ENCODE measurements at places on chromosomes 6 and 20.

- DNase-seq = no peak
These were observed 110.4 kb upstream of the ARMC2 start for GRCh38 chr6:108737594-108738546.

GRCh38 chr20:13305284-13305683 lies 84.2 kb downstream of the ISM1 start:
- no peak for DNase-seq

GRCh38 chr6:90907931-90908655 lies 321.2 kb upstream of the MAP3K7 start:
- DNase-seq = no peak

DNA sequence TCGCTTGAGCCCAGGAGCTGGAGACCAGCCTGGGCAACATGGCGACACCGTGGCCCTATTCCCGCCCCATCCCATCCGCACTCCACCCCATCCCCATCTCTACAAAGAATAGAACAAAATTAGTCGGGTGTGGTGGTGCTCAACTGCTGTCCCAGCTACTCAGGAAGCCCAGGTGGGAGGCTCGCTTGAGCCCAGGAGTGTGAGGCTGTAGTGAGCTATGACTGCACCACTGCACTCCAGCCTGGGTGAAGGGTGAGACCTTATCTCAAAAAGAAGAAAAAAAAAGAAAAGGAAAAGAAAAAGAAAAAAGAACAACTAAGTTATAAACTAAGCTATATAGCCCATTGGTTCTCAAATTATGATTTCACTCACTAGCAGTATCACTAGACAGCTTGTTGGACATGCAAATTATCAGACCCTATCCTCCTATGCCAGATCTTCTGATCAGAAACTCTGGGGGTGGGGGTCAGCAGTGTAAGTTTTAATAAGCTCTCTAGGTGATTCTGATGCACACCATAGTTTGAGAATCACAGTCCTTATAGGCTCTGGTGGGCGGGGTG lies 491 bp upstream of the ITCH start:
- no peak for DNase-seq

DNA sequence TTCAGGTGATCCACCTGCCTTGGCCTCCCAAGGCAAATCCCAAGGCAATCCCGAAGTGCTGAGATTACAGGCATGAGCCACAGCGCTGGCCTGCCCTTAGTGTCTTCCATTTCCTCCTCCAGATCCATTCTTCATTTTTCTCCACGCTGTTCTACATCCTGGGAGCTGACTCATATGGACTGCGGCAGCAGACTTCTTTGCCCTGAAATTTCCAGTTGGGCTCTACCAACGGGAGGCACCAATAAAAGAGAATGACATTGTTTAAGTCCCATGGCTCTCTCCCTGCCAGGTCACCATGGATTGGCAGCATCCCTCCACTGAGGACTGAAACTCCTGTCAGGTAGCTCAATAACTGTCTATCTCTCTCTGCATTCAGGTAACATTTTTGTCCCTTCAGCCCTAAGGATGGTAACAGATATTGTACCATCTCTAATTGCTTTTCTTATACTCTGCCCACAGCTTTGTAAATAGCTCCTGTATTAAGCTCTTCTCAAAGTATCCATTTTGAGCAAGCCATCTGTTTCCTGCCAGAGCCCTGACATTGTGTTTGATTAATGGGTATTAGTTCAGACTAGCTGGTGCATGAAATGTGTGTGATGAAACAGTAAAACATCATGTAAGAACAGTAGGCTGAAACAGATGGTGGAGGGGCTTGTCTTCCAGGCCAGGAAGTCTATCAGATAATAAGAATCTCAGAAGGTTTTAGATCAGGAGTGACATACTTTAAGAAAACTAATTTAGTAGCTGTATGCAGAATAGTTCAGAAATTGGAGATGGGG lies 3.6 kb downstream of the TBCC start:
- DNase-seq = no peak

- no peak for DNase-seq
These were observed 139.1 kb downstream of the SCML4 start for GRCh38 chr6:107684996-107685395.

DNA sequence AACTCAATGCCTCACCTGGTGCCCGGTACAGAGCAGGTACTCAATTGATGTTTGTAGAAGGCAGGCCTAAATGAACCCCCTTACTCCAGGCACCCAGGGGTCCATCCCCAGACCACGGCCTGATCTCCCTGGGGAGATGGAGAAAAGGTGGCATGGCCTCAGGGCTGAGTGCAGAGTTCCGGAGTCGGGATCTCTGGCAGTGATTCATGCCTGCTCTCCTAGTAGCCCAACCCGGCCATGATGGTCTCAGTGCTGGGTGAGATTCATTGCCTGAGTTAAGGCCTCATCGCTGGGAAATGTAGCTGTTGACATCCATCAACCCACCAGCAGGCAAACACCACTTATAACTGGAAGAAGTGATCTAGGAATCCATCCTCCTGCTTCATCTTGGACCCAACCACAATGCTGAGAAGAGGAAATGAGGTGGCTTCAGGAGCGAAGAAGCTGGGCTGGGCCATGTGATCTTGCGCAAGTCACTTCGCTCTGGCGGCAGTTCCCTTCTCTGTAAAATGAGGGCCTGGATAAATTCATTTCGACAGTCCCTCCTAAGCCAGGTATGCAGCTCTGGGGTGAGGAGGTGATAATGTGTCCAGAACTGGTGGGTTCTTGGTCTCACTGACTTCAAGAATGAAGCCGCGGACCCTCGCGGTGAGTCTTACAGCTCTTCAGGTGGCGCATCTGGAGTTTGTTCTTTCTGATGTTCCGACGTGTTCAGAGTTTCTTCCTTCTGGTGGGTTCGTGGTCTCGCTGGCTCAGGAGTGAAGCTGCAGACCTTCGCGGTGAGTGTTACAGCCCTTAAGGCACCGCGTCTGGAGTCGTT lies 24.7 kb downstream of the ETV7 start:
- DNase-seq = no peak

GRCh38 chr6:170271771-170272314 lies 19.0 kb downstream of the DLL1 start:
- DNase-seq = peak; percentile 53

GRCh38 chr20:60262967-60263603 lies 304.9 kb downstream of the CDH26 start:
- peak; percentile 35 for DNase-seq

DNA sequence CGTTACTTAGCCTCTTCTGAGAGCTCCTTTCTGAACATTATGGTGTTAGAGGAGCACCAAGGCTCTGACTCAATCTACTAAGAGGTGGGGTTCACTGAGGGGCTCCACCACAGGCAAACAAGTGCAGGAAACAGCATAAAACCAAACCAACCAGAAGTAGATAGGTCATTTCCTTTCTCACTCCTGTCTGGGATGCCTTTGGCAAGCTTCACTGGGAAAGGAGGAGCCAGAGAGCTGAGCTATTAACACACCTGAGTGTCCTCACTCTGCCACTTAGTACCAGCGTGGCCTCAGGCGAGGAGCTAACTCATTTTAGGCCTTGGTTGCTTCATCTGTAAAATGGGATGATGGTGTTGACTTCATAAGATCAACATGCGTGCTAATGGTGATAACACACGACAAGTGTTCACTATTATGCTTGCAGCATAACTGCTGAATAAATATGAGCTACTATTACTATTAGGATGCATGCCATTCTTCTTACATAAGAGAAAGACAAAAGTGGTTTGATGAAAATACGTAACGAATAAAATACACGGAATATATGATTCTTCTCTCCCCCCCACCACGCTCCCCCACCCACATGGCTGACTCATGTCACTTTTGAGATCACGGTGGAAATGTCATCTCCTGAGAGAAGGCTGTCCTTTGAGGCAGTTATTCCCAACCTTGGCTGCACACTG lies 185.4 kb downstream of the BCAS1 start:
- DNase-seq = peak; percentile 33

DNA sequence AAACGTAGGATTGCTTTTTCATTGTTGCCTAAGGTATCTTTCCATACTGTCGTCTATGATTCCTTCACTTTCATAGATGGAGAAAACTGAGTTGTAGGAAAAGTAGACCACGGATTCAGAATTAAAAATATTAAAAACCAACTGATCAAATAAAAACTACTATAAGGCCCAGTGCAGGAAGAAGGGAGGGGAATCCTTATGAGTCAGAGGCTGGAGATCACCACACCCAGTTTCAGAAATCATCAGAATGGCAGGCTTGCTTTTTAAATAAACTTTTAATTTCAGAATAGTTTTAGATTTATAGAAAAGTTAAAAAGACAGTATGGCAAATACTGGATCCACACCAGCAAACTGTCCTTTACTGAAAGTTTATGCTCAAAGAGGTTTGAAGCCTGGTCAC lies 32.0 kb upstream of the POPDC3 start:
- DNase-seq = no peak

DNA sequence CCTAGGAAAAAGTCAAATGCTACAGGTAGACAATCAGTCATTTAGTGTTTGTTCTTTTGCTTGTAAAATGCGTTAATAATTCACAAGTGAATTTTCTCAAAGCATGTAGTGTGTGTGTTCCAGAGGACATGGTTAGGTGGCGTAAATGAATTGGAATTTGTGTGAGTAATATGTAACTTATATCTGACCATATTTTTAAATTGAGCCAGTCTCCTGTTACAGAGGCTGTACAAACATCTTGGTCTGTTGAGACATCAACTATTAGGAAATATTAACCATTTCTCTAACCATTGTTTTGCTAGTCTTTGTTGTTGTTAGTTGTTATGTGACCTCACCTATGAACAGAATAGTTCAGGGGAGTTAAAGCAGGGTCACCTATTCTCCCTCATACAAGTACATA lies 22.7 kb downstream of the MCM8 start:
- DNase-seq = no peak

- DNase-seq = no peak
These were observed 365.6 kb downstream of the FARS2 start for GRCh38 chr6:5626727-5627426.

- no peak for DNase-seq
These were observed 83.7 kb downstream of the FILIP1 start for GRCh38 chr6:75409928-75410327.

- DNase-seq = no peak
These were observed at the start of gene BEND6 for GRCh38 chr6:56954403-56955170. BEND6 (plus strand) TSS chr6:56955107; CDS start chr6:56981811, 26,704 bp downstream.

DNA sequence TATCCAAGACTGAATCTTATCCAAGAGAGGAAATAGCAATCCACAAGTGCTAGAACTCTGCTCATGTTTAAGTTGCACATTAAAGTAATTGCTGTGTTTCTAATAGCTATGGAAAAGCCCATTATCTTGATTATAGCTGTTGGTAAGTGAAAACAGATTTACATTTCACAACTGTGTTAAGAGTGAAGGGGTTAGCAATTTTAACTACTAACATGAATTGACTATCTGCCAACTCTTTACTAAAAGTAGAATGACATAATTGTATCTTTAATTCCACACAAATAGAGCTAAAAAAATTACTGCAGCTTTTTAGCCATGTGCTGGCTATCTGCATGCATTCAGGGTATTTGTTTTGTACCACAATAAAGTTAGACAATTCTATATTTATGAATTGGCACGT lies 277.9 kb upstream of the IRAK1BP1 start:
- no peak for DNase-seq

DNA sequence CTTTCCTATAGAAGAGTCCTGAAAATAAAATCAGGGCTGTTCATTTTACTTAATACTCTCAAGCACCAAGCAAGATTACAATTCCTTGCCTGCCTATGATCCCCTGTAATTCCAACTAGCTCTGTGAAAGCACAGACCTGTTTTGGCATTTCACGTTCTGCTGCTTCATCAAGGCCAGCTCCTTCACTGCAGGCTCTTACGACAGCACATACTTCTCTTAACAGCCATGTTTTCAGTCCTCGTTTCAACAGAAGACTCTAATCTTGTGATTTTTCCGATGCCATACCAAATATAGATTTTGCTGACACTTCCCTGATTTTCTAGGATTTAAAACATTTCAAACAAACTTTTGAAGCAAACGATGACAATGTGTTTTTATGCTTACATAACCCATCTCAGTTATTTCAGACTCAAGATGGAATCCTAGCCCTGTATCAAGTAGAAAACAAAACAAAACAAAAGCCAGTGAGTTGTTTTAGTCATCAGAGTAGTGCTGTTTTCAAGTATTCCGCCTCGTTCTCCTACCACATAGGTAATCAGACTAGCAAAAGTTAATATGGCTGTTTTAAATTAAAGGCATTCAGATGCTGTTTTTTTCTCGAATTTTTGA lies 616.5 kb upstream of the CITED2 start:
- DNase-seq = no peak

- DNase-seq = no peak
These were observed 21.3 kb upstream of the BEND6 start for GRCh38 chr6:56933650-56934049.

DNA sequence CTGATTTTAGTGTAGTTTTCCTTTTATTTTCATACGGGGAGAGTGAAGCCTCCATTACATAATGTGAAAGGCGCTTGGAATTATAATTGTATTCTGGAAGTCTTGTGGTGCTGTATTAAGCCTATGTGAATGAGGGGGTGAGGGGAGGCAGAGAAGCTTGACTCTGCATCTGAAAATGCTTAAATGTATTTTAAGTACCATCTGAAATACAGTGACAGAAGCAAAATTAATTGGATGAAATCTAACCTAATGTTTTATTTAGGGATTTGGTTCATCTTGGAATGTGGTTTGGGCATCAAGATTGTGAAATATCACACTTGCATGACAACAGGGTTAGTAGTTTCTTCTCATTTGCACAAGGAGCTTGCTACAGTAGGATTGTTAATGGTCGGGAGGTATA lies 41.2 kb downstream of the TMEM200A start:
- no peak for DNase-seq

DNA sequence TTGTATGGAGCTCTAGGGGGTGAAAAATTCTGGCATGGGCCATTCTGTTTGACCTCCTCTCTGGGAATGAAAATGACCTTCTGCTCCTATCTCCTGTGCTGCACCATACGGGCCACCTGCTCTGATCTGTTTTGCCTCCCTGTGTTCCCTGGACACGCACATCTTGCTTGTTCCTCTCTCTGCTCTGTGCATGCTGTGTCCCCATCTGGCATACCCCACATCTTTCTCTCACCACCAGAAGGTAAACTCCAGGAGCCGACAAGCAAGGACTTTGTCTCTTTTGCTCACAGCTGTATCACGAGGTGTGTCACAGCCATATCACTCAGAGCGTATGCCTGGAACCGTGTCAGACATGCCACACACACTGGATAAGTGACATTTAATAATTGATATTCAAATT lies 208.4 kb upstream of the DTNBP1 start:
- no peak for DNase-seq

DNA sequence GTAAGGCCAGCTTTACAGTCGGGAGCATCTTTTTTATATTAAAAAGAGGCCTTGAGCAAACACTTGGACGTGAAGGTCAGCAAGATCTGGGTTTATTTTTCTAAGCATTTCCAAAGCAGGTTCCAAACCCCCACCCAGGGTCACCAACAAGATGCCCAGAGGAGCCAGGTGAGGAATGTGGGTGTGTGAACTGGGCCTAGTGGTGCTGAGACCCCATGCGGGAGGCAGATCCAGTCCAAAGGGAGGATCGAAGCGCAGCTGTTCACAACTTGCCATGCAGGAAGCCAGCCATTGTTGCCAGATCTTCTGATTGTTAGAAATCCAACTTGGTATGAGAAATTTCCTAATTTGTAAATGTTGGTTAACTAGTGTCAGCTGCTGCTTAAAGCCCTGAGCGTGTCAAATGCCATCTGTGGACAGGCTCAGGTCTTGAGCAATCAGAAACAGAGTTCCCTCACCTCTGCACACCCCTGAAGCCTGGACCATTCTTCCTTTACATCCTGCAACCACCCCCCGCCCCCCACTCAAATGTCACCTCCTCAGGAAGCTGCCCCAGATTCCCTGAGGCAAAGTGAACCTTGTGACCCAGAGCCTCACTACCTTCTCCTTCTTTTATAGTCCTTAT lies 46.5 kb downstream of the NFATC2 start:
- no peak for DNase-seq

- no peak for DNase-seq
These were observed 13.1 kb upstream of the LIN28B start for GRCh38 chr6:104943781-104944180.

GRCh38 chr20:21608777-21609176 lies 94.9 kb upstream of the NKX2-2 start:
- DNase-seq = no peak
